HCT116 (cell line): ENCODE measurements at places on chromosomes 3 and 15. TPM values are rescaled to one million over a fixed set of nuclear protein-coding genes. Genes with fewer than 3 reads are reported as not detected.

Gene COL6A6
- not detected for total RNA-seq

Gene KBTBD13
- not detected for total RNA-seq

Gene GBE1
- total RNA-seq = 27.7 TPM

Gene ZDHHC19
- not detected for total RNA-seq

Gene SCN11A
- total RNA-seq = 0.05 TPM

Gene IQCF2
- total RNA-seq = not detected

Gene CPEB1
- not detected for total RNA-seq

Gene SLC12A1
- not detected for total RNA-seq

GRCh38 chr3:22585504-22585903 is 617.6 kb upstream of the UBE2E2 start:
- no peaks in the 10 kb centered on the region for H3K36me3 ChIP-seq
- no peak overlapping the region for H3K4me3 ChIP-seq
- DNase-seq = no peak
- no peaks in the 10 kb centered on the region for H3K27me3 ChIP-seq
- H3K4me1 ChIP-seq = no peaks in the 10 kb centered on the region

DNA sequence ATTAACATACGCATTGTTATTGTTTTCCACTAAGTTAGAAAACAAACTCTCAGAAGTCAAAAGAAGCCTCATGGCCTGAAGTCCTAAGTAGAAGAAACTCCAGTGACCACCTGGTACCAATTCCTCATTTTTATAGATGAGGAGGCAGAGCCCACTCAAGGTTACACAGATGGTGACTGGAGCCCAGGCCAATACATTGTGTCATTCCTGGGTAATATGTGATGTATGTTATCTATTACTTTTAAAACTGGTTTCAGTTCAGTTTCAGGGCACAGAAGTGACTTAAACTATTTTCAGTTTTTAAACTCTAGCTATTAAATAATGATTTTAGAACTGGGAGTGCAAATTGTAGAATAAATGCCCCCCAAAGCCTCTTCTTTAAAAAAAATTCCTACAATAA is 66.7 kb upstream of the STXBP5L start:
- H3K27ac ChIP-seq = no peak overlapping the region
- no peaks in the 10 kb centered on the region for H3K4me1 ChIP-seq
- H3K27me3 ChIP-seq = no peaks in the 10 kb centered on the region
- no peak overlapping the region for H3K4me3 ChIP-seq

- H3K4me1 ChIP-seq = peaks cover 13% of the 10 kb centered on the region
- no peaks in the 10 kb centered on the region for H3K27me3 ChIP-seq
- H3K36me3 ChIP-seq = no peaks in the 10 kb centered on the region
These were observed 47.5 kb upstream of the SEMA4B start for GRCh38 chr15:90153658-90154057.

DNA sequence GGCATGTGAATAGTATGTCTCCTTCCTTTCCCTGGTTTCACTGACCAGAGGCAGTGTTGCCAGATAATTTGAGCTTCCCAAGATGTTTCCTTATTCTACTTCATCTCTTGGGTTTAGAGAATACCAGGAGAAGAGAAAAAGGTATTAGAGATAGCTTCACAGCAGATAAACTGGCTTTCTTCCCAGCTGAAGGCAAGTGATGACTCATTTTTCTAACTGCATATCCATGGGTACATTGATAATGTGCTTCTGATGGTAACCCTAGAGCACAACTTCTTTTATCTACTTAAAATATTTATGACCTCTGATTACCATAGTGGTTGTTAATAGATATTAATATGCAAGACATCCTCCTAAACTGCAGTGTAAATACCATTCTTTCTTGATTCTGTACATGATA is 34.6 kb upstream of the CMTM8 start:
- H3K27ac ChIP-seq = no peak overlapping the region
- no peaks in the 10 kb centered on the region; the same call in 1 of the 2 replicates for H3K27me3 ChIP-seq
- DNase-seq = no peak
- H3K4me3 ChIP-seq = no peak overlapping the region

DNA sequence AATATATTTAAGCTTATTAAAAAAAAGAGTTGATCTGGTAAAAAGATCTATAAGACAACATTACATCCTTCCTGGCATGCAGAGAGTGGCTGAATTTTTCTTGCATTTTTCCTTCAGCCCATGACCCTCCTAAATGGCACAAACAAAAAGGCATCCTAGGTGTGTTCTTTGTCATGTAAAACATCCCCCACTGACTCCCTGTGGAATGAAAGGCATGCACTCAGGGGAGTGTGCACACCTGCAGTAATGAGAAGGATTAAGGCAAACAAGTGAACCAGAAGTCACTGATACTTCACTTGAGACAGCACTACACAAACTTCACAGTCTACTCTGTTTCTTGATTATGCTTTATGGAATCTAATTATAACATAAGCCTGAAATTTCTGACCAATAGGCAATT is 195.0 kb downstream of the RBMS3 start:
- H3K27ac ChIP-seq = no peak overlapping the region
- no peaks in the 10 kb centered on the region for H3K36me3 ChIP-seq
- no peaks in the 10 kb centered on the region for H3K27me3 ChIP-seq
- H3K4me3 ChIP-seq = no peak overlapping the region

- H3K27ac ChIP-seq = no peak overlapping the region
- no peak overlapping the region for H3K4me3 ChIP-seq
- DNase-seq = no peak
- H3K4me1 ChIP-seq = peaks cover 8% of the 10 kb centered on the region; the same call in 1 of the 2 replicates
These were observed 6.0 kb downstream of the FAM43A start for GRCh38 chr3:194691481-194692283.

DNA sequence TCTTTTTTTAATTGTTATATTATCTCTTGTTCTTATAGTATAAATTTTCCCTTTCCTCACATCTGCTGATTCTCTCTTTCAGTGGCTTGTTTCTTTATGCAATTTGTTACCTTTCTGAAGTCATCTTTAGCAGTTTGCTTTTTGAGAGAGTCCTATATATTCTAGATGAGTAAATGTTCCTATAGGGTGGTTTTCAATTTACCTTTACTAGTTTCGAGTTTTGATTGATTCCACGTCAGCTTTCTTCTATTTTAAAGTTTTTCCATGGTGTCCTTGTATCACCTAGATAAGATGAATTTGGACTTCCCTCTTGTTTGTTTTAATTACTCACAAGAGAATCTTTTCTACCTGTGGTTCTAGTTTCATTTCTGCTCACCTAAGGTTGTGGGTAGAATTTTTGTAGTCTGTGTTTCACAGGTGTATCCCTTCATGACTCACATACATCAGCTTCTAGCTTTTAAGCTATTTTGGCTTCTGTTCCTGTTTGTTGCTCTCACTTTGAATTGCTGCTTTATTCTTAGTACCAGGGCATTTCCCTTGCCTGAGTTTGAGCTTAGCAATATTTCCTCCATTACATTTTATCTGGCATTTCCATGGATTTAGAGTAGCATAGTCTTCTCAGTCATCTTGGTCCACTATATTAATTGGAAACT is 6.4 kb downstream of the TEX9 start:
- DNase-seq = no peak
- H3K27ac ChIP-seq = no peak overlapping the region
- H3K4me1 ChIP-seq = no peaks in the 10 kb centered on the region; the same call in 1 of the 2 replicates
- no peaks in the 10 kb centered on the region for H3K36me3 ChIP-seq

DNA sequence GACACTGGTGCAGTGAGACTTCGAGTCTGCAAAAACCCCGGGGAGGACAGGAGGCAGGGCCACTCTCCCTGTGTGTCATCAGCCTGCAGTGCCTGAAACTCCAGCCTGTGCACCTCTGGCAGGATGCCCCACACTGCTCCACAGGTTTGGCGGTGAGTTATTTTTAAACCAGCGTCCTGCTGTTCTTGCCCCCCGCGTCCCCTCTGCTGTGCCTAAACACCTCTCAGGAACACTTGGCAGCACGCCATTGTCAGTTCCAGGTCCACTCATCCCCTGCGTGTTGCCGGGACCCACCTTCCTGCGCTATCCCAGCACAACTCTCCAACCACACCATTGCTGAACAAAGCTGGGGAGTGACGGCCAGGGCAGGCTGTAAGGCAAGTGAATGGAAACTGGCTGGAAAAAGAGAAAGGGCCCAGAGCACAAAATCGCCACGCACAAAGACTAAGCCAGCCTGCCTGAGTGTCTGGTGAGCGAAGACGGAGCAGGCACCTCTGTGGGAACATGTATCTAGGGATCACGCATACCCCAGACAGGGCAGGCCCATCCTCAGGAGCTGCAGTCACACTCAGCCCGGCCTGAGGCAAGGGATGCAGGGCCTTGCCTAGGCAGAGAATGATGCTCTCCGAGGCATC is 3.1 kb upstream of the PLA2G4F start:
- H3K4me3 ChIP-seq = no peak overlapping the region
- 0 out of 2 replicates have a peak, but pooled peaks cover 5% of the 10 kb centered on the region for H3K4me1 ChIP-seq
- H3K27ac ChIP-seq = no peak overlapping the region
- no peaks in the 10 kb centered on the region for H3K27me3 ChIP-seq

DNA sequence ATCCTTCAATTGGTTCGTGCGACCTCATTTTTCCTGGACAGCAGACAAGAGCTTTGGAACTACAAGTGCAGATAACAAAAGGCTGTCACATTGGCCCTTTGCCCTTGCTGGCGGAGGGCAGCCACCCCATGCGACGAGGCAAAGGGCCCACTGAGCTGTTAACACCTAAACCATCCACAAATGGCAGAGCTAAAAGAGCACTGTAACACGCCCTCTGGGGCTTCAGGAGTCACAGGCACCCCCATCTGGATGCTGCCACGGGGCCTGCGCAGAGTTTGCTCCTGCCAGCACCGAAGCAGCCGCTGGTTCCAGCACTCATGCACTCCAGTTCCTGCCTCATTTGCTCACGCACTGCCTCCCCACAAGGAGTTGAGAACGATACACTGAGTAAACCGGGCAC is 524.9 kb downstream of the ZNF385D start:
- H3K27me3 ChIP-seq = no peaks in the 10 kb centered on the region
- H3K27ac ChIP-seq = no peak overlapping the region
- no peak overlapping the region for H3K4me3 ChIP-seq

DNA sequence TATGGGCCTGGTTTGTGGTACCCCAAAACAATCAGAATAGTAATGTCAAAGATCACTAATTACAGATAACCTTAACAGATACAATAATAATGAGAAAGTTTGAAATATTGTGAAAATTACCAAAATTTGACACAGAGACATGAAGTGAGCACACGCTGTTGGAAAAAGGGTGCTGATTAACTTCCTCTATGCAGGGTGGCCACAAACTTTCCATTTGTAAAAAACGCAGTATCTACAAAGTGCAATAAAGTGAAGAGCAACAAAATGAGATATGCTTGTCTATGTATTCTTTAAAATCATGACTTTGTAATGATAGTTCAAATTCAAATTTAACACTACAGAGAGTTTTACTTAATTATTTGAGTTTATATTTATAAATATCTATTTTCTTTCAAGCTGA is 7.6 kb upstream of the TIGIT start:
- no peaks in the 10 kb centered on the region for H3K4me1 ChIP-seq
- DNase-seq = no peak
- no peaks in the 10 kb centered on the region for H3K36me3 ChIP-seq
- H3K4me3 ChIP-seq = no peak overlapping the region

GRCh38 chr15:81286621-81287121 is 37.3 kb downstream of the STARD5 start:
- H3K27ac ChIP-seq = no peak overlapping the region
- DNase-seq = no peak
- H3K4me3 ChIP-seq = no peak overlapping the region
- no peaks in the 10 kb centered on the region for H3K36me3 ChIP-seq
- H3K27me3 ChIP-seq = no peaks in the 10 kb centered on the region

GRCh38 chr15:67383899-67384298 is 129.3 kb downstream of the IQCH start:
- H3K27ac ChIP-seq = no peak overlapping the region
- no peaks in the 10 kb centered on the region for H3K4me1 ChIP-seq
- no peaks in the 10 kb centered on the region for H3K27me3 ChIP-seq
- H3K36me3 ChIP-seq = no peaks in the 10 kb centered on the region

GRCh38 chr3:86695752-86696151 is 295.2 kb downstream of the VGLL3 start:
- H3K27me3 ChIP-seq = no peaks in the 10 kb centered on the region
- H3K27ac ChIP-seq = no peak overlapping the region
- H3K36me3 ChIP-seq = no peaks in the 10 kb centered on the region

GRCh38 chr3:195558602-195559001 is 15.5 kb upstream of the PPP1R2 start:
- no peaks in the 10 kb centered on the region for H3K27me3 ChIP-seq
- H3K36me3 ChIP-seq = no peaks in the 10 kb centered on the region
- H3K4me1 ChIP-seq = peaks cover 13% of the 10 kb centered on the region
- H3K4me3 ChIP-seq = no peak overlapping the region
- DNase-seq = peak; percentile 52
- H3K27ac ChIP-seq = no peak overlapping the region

GRCh38 chr15:80031841-80032240 is 27.6 kb upstream of the ZFAND6 start:
- no peak for DNase-seq
- H3K4me3 ChIP-seq = no peak overlapping the region

GRCh38 chr3:150114873-150115540 is 144.3 kb upstream of the PFN2 start:
- H3K36me3 ChIP-seq = no peaks in the 10 kb centered on the region
- no peaks in the 10 kb centered on the region for H3K27me3 ChIP-seq
- H3K4me1 ChIP-seq = no peaks in the 10 kb centered on the region
- DNase-seq = no peak

GRCh38 chr3:151282921-151283320 is 4.6 kb upstream of the P2RY14 start:
- no peaks in the 10 kb centered on the region for H3K27me3 ChIP-seq
- H3K27ac ChIP-seq = no peak overlapping the region
- DNase-seq = peak; percentile 51
- H3K4me3 ChIP-seq = no peak overlapping the region
- no peaks in the 10 kb centered on the region for H3K4me1 ChIP-seq

DNA sequence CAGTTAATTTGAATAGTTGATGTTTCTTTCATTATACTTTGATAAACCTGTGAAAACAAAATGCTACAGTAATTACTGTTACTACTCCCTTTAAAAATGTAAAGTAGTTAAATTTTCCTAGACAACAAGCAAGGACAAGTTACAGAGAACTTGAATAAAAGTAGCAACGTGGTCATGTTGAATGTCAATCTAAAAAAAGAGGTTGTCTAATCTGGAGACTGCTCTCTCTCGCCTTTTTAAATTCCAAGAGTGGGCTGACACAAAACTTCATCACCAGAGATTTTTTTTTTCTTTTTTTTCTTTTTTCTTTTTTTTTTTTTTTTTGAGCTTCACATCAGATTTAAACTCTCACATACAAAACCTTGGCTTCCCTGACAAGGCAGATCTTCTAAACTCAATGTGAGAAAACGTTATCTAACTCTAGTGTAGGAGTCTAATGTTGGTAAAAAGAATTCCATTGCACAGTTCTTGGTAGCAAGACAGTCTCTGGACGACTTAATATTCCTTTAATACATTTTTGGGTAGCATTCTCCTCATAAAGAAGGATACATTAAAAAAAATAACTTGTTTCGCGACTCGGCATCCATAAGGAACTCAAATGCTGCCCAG is 4.1 kb downstream of the FOXP1 start:
- no peaks in the 10 kb centered on the region; the same call in 1 of the 2 replicates for H3K36me3 ChIP-seq
- no peak for DNase-seq
- H3K27ac ChIP-seq = no peak overlapping the region
